ENCODE measurements at places on chromosomes 4 and X.

DNA sequence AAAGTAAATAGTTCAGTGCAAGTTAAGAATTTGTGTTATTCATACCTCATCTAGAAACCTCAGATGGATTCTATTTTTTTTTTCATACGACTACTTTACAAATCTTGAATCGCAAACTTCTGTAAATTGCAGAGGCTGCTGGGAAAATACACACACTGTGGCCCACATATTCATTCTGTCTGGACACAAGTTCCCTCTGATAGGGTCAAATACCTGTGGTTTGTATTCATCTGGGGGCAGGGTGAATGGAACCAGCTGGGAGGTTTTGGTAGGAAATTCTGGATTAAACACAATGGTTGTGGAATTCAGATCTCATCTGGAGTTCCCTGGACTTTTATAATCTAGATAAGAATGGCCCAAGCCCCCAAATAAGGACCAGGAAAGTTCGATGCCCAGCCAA lies 56.2 kb downstream of the SPATA18 start:
- DNase-seq = no peak

GRCh38 chr4:92969650-92970379 lies 666.0 kb downstream of the GRID2 start:
- DNase-seq = no peak

DNA sequence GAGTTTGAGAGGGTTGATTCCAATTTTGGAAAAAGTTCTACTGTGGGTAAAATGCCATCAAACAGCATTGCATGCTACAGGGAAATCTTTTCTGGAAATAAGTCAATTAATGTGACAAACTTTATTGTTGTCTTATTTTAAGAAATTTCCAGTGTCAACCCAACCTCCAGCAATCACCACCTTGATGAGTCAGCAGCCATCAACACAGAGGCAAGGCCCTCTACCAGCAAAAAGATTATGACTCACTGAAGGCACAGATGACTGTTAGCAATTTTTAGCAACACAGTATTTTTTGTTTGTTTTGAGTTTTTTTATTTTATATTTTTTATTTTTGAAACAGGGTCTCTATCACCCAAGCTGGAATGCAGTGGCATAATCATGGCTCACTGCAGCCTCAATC lies 165.4 kb upstream of the C1QTNF7 start:
- no peak for DNase-seq

- DNase-seq = no peak
These were observed 137.8 kb downstream of the RAPGEF2 start for GRCh38 chr4:159240687-159241086.

- no peak for DNase-seq
These were observed 26.3 kb downstream of the RTL5 start for GRCh38 chrX:72105436-72105835.

DNA sequence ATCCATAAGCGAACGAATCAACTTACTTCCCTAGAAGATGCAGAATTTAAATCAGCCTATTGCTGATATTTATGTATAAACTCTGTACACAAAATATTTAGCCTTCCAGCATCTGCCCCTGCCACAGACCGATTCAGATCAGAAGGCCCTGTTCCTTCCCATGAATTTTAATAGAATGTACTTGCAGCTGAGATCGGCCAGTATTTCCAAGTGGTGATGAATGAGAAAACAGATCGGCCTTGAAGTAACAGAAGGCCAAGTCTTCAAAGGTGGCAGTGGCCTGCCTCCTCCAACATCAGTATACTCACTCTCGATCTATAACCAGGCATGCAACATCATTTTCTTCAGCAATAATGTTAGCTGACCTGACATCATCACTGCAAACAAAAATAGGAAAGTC lies 66.4 kb downstream of the PRKG2 start:
- no peak for DNase-seq

- no peak for DNase-seq
These were observed 23.7 kb downstream of the MAOA start for GRCh38 chrX:43679778-43680177.

DNA sequence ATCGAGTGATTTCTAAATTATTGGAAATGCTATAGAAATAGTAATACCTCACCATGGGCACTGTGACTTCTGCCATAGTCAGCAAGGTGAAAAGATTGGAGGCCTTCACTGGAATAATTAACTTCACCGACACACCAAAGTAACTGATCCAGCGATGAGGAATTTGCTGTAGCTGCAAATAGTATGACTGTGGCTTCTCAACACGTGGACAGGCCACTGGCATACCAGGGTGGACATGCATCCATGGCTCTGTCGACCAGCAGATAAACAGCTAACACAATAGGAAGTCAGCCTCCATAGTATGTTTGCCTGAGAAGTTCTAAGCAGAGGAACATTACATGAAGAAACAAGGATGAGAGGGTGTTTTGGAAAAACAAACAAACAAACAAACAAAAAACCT lies 10.9 kb upstream of the FAT4 start:
- DNase-seq = no peak

GRCh38 chrX:50698944-50699343 lies 115.0 kb downstream of the SHROOM4 start:
- DNase-seq = no peak

DNA sequence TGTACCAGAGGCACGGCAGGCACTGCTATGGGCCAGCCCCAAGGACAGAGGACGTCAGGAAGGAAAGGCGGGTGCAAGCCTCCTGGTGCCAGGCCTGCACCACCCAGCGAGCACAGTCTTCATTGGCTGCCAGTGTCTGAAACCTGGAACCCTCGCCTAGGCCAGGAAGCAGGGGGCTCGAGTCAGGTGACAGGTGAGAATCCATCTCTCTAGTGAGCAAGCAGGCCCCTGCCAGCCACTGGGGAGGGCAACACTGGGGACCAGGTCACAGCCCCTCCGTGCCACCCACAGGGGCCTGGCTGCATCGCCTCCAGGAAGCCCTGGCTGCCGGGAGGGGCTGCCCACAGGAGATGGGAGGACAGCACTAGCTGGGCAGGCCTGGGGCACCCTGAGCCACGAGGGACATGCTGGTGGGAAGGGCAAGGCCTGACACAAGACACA lies 6.9 kb upstream of the HAUS3 start:
- no peak for DNase-seq

- DNase-seq = no peak
These were observed 50.1 kb downstream of the RASGEF1B start for GRCh38 chr4:81421346-81422218.

- no peak for DNase-seq
These were observed 13.8 kb upstream of the FGFBP2 start for GRCh38 chr4:15976456-15977447.

DNA sequence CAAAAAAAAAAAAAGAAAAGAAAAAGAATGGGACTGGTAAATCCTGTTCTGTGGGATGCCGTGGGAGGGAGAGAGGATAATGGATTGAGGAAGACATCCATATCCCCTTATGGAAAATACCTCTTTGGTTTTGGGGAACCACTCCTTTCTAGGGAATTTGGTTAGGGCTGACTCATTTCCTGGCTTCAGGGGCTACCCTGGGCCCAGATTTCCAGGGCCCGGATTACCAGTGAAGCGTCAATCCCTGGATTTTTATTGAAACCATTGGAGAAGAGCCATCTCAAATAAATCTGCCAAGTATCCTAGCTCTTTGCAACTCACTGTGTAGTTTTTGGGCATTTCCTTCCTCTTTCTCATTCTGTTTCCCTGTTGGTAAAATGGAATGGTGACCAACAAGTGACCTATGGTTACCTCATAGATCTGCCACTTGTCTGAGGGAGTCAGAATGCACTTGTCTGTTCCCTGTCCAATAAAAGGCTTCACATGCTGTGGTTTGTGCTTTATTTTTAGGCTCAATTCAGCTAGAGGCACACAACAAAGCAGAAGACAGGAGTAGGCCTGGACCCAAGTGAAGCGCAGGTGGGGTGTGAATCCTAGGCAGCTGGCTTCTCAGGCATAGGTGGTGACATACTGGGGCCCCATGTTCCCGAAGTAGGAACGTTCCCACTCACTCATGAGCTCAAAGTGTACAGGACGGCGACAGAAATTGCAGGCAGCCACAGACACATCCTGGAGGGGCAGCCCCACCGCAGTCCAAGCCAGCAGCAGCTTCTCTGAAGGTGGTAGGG lies 8.6 kb downstream of the APEX2 start:
- no peak for DNase-seq

DNA sequence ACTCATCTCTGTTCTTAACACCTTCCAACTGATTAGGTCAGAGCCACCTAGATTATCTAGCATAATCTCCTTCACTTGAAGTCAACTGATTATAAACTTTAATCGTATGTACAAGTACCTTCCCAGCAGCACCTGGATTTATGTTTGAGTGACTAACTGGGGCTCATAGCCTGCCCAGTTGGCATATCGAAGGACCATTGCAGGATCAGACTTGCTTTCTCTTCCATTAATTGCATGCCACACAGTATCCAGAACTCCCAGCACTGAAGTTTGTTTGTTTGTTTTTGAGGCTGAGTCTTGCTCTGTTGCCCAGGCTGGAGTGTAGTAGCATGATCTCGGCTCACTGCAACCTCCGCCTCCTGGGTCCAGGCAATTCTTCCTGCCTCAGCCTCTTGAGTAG lies 27.9 kb downstream of the GRK4 start:
- no peak for DNase-seq

GRCh38 chrX:148380107-148380506 lies 120.3 kb upstream of the AFF2 start:
- DNase-seq = no peak

- DNase-seq = no peak
These were observed 1.3 kb downstream of the NEUROG2 start for GRCh38 chr4:112514647-112515197.

DNA sequence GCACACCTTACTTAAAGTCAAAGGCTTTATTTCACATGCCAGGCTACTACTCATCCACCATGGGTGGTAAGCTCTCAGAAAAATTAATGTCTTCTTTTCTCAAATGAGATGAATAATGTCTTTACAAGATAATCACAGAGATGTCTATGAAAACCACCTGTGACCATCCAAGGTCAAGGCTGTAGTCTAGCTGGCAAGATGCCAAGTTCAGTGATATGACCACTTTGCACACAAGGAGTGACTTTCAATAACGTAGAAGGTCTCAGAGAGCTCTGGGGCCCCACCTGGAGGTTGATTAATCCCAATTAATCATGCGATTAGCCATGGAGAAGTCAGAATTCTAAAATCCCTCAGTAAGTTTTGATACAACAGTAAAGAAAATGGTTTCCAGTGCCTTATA lies 20.5 kb downstream of the ANOS1 start:
- DNase-seq = no peak

DNA sequence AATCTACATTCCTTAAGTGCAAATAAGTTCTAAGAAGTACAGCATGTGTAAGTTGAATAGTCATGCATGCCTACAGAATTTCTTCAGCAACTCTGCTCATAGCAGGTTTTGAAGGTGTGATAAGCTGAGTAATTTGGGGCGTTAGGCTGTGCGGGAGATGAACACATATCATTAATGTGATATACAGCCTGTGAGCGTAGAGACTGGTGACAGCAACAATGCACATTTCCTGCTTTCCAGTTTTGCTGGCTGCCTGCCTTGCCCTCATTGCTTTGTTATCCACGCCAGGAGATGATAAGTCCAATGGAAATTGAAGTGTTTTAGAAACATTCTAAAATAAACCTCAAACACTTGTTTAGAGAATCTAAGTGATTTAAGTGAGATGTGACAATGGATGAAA lies 1709.4 kb downstream of the ARAP2 start:
- DNase-seq = no peak

DNA sequence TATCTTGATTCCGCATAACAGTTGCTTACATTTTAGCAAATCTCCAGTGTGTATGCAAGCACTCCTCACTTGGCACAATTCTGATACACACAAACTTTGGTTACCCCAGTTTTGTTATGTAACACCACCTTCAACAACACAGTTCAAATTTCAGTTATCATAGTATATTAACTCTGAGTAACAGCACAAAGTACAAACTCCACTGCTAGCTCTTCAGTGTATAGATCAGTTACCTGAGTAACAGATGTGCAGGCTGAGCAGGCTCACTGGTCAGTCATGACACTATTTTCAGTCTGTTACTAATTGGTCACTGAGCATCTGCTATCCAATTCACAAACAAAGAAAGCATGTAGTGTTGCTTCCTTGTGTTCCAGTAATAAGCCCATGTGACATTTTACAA lies 55.4 kb downstream of the PKD2 start:
- no peak for DNase-seq

GRCh38 chr4:101813604-101814003 lies 23.1 kb downstream of the BANK1 start:
- DNase-seq = no peak

DNA sequence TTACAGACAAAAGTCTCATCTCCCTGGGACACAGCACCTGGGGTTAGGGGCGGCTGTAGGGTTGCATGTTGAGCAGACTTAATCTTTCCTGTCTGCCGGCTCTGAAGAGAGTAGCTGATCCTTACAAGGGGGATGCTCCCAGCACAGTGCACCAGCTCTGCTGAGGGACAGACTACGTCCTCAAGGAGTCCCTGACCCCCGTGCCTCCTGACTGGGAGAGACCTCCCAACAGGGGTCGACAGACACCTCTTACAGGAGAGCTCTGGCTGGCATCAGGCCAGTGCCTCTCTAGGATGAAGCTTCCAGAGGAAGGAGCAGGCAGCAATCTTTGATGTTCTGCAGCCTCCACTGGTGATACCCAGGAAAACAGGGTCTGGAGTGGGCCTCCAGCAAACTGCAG lies 506.0 kb upstream of the FMR1 start:
- no peak for DNase-seq

DNA sequence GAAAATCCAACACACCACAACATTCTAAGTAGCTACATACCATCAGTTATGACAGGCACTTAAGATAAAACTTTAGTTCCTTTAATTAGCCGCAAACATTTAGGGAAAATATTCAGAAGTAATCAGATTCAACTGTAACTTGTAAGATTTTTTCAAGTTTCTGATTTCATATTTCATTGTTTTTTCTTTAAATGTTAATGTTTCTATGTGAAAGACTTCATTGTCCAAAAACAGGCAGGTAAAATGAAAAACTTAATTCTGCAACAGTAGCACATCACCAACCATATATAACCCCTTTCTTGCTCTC lies 11.6 kb upstream of the ODAM start:
- no peak for DNase-seq

GRCh38 chrX:10566716-10567097 lies 53.7 kb downstream of the MID1 start:
- DNase-seq = no peak

- no peak for DNase-seq
These were observed 1566.9 kb downstream of the STIM2 start for GRCh38 chr4:28427306-28428085.

DNA sequence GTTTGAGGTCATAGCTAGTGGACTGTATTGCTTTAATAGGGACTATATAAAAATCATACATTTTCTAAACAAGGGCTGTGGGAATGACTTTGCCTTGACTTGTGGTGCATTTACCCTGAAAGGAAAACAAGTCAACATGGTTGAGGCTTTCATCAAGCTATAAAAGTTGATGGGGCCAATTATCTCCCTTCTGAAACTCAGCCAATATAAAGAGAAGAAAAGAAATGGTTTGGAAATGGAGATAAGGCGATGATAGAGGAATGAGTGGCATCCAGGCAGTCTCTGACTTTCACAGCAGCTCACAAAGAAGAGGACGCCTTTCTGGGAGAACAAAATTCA lies 118.7 kb downstream of the SMARCA1 start:
- no peak for DNase-seq

GRCh38 chrX:17964871-17965270 lies 103.8 kb upstream of the RAI2 start:
- DNase-seq = no peak

GRCh38 chr4:67941074-67941473 lies 22.2 kb downstream of the TMPRSS11A start:
- no peak for DNase-seq
